Activated CD4-positive, alpha-beta T cell treated with anti-CD3 and anti-CD28 coated beads for 48 hours (primary cell): ENCODE measurements at places on chromosomes 1 and 21.

- no peak for DNase-seq
Measured at GRCh38 chr1:167090314-167090942, at the start of gene GPA33. Gene GPA33, minus strand, starts transcription at chr1:167090377. Its CDS starts 90 bp downstream, at chr1:167090287.

DNA sequence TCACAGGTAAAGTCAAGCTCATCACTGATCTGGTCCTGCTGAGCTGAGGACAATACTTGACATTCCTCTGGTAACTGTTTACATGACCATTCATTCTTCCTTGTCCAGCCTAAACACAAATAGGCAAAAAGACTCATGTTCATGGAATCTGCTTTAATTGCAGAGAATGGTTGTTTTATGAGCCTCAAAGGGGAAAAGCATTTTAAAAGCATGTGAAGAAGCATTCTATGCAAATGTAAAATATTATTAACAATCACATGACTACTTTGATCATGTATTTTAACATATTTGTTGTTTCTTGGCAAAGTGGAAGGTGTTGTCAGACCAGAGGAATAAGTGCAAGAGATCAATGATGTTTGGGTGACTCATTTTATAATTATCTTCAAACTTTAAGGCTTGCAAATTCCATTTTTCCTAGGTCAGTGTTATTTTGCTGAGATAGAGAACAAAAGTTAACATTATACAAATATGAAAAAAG is 133.7 kb downstream of the RUNX1 start:
- DNase-seq = no peak

DNA sequence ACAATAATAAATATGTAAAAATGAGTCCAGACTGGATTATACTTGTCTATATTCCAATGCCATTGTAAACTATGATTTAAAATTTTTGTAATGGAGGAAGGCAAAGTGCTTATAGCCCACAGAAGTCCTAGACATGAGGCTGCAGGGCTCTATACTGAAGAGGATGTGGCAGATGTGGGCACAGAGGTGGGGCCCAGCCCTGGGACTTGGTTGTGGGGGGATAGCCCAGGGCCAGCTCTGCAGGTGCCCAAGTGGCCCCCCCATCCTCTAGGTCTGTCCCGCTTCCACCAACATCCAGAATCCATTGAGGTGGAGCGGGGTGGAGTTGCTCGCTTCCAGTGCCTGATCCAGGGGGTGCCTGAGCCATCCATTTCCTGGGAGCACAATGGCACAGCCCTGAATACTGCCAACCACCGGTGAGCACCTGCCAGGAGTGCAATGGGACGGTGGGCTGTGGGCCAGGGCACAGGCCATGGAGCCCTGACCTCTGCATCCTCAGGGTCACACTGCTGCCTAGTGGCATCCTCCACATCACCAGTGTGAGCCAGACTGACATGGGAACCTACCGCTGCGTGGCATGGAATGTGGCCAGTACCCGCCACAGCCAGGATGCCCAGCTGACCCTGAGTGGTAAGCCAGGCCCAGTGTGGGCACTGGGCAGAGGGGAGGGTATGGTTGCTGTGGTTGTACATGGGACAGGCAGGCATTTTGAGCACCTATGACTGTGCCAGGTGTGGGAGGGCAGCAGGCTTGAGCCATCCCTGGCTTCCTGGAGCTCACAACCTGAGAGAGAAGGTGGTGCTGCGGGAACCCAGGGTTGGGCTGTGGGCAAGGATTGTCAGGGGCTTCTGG is 21.0 kb downstream of the SLC27A3 start:
- DNase-seq = no peak

DNA sequence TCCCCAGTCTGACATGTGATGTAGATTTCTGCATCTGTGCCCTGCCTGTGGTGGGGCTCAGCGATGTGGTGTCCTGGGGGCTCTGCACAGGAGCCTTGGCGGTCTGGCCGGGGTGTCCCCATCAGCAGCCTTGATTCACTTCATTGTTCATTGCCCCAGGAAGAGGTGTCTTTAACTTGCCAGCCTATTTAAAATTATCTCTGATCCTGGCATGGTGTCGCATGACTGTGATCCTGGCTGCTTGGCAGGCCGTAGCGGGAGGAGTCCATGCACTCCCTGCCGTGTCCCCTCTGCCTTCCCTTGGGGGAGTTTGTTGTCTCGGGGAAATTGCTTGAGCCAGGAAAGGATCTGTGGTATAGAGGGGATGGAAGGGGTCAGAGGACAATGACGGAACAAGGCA is 59.9 kb downstream of the TRIM11 start:
- no peak for DNase-seq

GRCh38 chr1:8092657-8093056 is 66.5 kb upstream of the ERRFI1 start:
- no peak for DNase-seq

DNA sequence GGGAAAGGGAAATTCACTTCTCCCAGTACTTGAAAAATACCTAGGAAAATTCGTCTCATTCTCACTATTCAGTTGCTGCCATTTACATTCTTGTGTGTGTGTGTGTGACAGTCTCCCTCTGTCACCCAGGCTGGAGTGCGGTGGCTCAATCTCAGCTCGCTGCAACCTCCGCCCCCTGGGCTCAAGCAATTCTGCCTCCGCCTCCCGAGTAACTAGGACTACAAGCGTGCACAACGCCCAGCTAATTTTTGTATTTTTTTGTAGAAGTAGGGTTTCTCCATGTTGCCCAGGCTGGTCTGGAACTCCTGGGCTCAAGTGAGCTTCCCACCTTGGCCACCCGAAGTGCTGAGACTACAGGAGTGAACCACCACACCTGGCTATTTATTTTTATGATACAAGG is 1.2 kb downstream of the SNAPIN start:
- DNase-seq = no peak

DNA sequence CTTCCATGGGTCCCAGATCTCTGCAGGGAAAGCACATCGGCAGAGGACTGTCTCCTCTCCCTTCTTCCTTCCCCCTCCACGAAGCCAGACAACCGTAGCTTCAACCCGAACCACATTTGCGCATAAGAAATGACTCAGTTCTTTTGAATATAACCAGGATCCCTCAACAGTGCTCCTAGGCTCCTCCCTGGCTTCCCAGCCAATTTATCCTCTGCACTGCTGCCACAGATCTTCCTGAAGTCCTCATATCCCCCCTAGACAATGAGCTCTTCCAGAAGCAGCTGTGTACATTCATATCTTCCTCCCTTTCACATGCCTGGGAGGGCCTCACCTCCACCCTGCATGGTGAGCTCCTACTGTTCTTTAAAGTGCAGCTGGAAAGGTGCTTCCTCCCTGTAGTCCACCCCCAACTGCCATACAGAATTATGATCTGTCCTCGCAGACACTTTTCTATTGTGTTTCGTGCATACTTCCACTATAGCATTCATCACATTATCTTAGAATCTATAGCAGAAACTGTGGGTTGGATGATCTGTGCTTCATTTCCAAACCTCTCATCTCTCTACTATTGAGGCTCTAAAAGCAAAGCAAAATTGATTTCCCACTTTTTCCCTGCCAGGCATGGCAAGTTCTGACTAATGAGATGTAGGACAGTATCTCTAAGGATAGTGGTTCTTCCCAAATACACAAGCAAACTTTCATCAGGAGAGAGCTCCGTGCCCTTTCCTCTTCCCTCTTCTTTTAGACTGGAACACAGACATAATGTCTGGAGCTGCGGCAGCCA is 179.3 kb upstream of the HMGB4 start:
- DNase-seq = no peak

DNA sequence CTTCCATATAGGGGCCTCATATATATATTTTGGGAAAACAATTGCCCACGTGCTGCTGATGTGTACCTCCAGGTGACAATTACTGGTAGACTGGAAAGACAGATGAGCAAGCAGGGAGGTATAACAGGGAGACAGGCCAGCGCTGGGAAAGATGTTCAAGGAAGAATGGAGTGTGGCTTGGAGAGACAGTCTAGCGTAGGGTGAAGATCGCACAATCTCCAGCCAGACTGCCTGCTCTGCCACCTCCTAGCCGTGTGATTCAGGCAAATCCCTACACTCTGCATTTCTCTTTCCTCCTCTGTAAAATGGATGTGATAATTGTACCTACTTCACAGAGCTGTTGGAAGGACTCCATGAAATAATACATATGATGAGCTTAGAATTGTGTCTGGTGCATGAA is 66.1 kb downstream of the TMCO4 start:
- DNase-seq = no peak

DNA sequence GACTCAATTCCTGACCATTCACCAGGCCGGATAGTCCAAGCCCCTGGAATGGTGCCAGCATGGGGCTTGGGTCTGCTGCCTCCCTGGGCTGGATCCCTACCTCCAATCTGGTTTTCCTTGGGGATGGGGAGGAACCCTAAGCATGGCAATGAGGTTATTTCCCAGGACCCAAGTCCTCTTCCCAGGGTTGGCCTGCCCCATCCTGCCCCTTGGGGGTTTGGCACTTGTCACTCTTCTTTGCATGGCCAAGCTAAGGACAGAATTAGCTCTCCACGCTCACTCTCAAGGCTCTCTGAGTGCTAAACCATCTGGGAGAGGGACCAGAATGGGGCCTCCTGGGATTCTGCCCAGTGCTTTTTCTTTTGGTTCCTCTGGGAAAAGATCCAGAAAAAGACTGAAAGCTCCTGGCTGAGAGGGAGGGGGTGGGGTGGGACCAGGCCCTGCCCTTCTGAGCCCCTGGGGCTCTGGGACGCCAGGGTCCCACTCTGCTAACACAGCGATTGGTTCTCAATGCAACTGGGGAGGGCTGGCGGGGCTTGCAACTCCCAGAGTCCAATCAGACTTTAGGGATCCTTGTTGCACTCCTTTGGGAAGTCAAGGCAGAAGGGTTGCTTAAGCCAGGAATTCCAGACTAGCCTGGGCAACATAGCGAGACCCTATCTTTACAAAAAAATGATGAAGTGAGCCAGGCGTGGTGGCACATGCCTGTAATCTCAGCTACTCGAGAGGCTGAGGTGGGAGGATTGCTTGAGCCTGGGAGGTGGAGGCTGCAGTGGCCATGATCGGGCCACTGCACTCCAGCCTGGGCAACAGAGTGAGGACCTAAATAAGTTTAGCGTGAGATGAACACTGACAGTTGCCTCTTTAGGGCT is 52.7 kb downstream of the DHRS3 start:
- no peak for DNase-seq

DNA sequence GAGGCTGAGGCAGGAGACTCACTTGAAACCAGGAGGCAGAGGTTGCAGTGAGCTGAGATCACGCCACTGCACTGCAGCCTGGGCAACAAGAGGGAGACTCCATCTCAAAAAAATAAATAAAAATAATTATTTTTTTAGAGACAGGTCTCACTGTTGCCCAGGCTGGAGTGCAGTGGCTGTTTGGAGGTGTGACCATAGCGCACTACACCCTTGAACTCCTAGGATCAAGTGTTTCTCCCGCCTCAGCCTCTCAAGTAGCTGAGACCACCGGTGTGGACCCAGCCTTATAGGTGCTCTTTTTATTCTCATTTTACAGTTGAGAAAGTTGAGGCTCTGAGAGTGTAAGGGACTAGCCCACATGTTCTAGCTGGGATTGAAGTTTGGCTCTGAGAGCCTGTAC is 15.6 kb upstream of the GRHL3 start:
- DNase-seq = no peak

DNA sequence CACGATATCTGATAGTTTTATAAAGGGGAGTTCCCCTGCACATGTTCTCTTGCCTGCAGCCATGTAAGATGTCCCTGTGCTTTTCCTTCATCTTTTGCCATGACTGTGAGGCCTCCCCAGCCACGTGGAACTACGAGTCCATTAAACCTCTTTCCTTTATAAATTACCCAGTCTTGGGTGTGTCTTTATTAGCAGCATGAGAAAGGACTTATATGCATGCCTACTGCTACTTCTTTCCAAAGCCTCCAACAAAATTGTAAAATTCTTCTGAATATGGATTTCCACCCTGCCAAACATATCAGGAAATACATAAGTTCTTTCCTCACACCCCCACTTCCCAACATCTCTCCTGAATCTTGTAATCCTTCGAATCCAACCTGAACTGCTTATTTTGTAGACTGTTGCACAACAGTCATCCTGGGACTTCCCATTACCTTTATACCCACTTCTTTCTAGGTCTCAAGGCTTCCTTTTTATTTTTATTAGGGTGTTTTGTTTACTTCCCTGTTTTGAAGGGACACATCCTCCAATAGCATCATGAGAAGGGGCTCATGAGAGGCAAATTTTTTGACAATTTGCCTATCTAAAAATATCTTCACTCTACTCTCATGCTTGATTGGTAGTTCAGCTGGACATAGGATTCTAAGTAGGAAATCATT is 67.5 kb upstream of the MUTYH start:
- DNase-seq = no peak

- DNase-seq = peak; percentile 97
Measured at GRCh38 chr1:20661207-20662109, at the start of gene DDOST. Gene DDOST, minus strand, starts transcription at chr1:20661369. Its CDS starts 19 bp downstream, at chr1:20661350.

DNA sequence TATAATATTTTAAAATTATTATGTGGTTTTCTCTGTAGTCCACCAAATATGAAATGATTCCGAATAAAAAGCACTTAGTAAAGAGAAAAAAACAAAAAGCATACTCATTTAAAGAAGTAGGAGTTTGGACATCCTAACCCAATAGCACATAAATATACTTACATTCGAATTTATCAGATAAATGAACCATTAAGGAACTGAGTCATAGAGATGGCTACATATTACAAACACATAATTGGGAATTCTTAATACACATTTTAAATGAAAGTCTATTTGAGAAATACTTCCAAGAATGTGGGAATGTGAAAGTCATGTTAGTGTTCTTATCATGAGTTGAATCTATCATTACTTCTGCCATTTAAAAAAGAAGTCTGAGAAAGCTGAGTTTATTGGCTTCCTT is 75.0 kb downstream of the USP24 start:
- DNase-seq = no peak

DNA sequence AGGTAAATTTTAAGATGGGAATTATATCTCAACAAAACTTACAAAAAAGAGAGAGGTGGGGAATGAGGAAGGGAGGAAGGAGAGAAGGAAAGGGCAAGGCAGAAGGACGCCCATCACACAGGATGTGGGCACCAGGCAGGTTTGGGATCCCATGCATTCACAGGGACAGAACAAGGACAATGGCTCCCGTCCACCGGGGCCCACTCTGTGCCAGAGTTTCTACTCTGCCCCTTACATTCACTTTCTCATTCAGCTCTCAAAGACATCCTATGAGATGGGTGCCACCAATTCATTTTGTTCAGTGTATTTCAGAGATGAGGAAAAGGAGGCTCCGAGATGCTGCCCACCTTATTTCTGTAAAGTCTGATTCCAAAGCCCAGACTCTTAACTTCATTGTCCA is 7.4 kb downstream of the CLEC20A start:
- DNase-seq = no peak
